ENCODE measurements at places on chromosomes 11 and 22. TPM values are rescaled to one million over a fixed set of nuclear protein-coding genes. Genes with fewer than 3 reads are reported as not detected.

DNA sequence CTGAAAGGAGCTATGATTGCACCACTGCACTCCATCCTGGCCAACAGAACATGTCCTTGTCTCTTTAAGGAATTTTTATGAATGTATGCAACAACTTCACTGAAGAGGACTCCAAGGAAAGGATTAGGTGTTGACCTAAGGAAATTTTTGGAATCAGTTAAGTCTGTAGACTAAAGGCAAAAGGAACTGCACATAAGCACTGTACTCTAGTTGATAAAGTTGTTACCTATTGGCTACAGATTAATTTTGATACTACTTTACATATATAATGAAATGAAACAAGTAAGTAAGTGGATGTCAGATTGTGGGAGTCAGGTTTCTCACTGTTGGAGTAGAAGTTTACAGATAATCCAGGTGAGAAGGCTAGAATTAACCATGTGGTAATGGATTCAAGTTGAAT is 36.5 kb downstream of the TUG1 start:
- H3K4me3 ChIP-seq: no peak overlapping the region
- H3K4me1 ChIP-seq: no peaks in the 10 kb centered on the region
- H3K27me3 ChIP-seq: peaks cover 8% of the 10 kb centered on the region
- no peak for DNase-seq
- H3K27ac ChIP-seq: no peak overlapping the region

DNA sequence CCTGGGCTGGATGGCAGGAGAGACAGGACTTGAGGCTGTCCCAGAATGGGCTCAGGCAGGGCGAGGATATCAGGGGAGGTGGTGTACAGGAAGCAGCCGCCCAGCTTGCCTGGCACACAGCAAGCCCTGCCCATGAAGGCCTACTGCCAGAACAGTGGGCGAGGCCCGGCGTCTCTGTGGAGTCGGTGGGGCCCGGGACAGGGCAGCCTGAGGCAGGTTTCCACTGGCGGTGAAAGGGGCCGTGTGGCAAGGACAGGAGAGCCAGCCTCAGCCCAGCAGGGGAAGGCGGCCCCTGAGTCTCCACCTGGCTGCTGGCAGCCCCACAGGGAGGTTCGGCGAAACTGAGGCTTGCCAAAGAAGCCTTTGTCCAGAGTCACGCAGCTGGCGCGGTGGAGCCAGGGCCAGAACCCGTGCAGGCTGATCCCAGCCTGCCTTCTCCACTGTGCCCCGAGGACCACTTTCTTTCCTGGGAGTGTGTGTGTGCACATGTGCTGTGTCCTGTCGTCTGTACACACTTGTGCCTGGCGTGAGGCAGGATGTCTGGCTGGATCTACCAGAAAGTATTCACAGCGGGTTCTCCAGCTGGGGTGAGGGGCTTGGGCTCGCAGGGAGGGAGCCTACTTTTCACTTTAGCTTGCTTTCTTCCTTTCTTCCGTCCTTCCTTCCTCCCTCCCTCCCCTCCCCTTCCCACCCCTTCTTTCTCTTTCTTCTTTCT is 1.2 kb downstream of the TSPO start:
- H3K27me3 ChIP-seq: no peaks in the 10 kb centered on the region
- peak overlapping the region; percentile 91 for H3K27ac ChIP-seq
- H3K4me1 ChIP-seq: peaks cover 24% of the 10 kb centered on the region
- peak overlapping the region; percentile 93 for H3K4me3 ChIP-seq
- no peaks in the 10 kb centered on the region for H3K36me3 ChIP-seq

GRCh38 chr11:96827164-96827563 is 437.4 kb downstream of the JRKL start:
- no peak overlapping the region for H3K4me3 ChIP-seq
- H3K27ac ChIP-seq: no peak overlapping the region
- no peaks in the 10 kb centered on the region for H3K27me3 ChIP-seq
- no peaks in the 10 kb centered on the region for H3K36me3 ChIP-seq

DNA sequence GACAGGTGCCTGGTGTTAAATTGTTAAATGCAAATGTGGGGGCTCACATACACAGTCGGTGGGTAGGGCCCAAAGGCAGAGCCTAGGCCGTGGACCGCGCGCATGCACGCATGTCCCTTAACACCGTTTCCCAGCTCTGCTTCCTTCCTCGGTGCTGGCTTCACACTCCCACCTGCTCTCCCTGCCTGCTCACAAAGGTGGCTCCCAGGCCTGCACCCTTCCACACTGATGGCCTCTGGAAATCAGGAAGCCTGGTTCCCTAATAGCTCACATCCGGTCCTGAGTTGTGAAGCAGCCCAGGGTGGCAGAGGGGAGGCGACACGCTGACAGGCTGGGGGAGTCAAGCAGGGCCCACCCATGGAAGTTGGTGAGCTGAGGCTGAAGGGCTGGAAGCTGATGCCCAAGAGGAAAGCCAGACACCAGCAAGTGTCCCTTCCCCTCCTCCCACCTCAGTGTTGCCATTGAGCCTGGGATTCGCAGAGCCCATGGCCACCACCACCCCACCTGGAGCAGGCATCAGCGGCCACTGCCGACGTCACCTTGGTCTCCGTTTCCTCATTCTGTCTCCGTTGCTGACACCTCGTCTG is 13.7 kb upstream of the CTTN start:
- H3K4me3 ChIP-seq: no peak overlapping the region
- H3K4me1 ChIP-seq: no peaks in the 10 kb centered on the region
- H3K27me3 ChIP-seq: no peaks in the 10 kb centered on the region

DNA sequence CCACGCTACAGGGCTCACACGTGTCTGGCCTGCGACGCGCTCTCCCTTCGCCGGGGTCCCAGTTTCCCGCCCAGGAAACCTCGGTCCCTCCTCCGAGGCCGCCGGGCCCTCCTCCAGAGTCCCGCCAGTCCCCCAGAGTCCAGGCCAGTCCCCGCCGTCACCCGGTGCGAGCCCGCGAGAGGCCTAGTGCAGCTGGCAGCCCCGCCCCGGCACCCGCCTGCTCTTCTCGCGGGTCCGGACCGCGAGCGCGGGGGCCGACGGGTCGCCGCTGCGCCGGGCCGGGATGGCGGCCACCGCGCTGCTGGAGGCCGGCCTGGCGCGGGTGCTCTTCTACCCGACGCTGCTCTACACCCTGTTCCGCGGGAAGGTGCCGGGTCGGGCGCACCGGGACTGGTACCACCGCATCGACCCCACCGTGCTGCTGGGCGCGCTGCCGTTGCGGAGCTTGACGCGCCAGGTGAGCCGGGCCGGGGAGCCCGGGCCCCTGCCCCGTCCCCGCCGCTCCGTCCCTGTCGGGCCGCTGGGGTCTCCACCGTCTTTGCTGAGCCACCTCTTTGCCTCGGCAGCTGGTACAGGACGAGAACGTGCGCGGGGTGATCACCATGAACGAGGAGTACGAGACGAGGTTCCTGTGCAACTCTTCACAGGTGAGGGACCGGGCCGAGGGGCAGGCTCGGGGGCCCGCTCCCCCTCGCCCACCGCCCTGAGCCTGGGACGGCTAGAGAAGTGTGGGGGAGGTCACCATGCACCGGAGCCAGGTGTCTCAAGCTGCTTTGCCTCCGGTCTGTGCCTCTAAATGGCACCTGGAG is at the start of gene PTPMT1:
TSS of gene PTPMT1 (plus strand) at position 260 of the 809 bp plus-strand sequence. CDS start at position 284, 24 bp downstream.
- no peaks in the 10 kb centered on the region for H3K36me3 ChIP-seq
- H3K4me1 ChIP-seq: peaks cover 39% of the 10 kb centered on the region
- H3K4me3 ChIP-seq: peak within 1 kb of the TSS; percentile 81

DNA sequence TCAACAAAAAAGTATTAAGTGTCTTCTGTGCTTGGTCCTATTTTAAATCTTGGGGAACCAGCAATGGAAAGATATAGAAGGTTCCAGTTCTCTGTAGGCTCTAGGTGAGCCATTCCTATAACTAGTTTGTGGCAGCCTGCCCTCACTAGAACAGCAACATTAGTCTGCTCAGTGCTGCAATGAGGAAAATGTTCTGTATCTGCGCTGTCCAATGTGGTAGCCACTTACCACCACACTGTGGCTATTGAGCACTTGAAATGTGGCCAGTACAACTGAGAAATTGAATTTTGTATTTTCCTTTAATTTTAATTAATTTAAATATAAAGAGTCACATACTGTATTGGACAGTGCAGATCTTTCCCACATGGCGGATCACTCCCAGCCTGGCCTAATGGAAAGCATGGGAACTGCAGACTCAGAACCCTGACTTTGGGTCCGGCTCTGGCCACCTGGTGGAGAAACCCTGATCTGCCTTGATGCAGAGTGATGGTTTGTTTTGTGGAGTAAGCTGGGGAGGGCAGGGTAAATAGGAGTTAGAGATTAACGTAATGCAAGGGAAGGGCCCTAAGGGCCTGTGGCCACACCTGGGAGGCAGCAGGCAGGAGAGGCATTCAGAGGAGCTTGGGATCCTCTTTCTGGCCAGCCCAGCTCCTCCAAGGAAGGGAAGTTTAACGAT is 101.0 kb downstream of the ME3 start:
- H3K27me3 ChIP-seq: no peaks in the 10 kb centered on the region
- H3K36me3 ChIP-seq: no peaks in the 10 kb centered on the region
- no peaks in the 10 kb centered on the region for H3K4me1 ChIP-seq
- no peak overlapping the region for H3K27ac ChIP-seq
- DNase-seq: no peak

The TREH gene
- not detected for polyA plus RNA-seq

GRCh38 chr11:76568621-76569020 is 101.9 kb downstream of the LRRC32 start:
- H3K27ac ChIP-seq: no peak overlapping the region
- peaks cover 5% of the 10 kb centered on the region for H3K36me3 ChIP-seq
- no peak overlapping the region for H3K4me3 ChIP-seq

DNA sequence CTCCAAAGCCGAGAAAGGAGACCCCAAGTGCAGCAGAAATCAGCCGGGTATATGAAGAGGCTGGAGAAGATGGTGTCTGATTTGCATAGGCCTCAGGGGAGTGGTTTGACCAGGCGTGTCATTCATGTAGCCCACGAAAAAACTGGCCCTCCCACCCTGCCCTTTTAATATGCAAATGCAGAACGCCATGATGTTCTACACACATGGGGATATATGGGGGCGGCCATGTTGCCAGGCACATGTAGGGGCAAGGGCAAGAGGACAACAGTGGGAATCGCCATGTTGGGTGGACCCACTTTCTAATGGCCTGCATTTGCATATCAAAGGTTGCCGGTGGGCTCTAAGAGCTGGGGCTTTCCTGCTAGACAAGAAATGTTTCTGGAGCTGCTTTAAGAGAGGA is 86.4 kb downstream of the ISX start:
- no peak overlapping the region for H3K4me3 ChIP-seq
- H3K27ac ChIP-seq: no peak overlapping the region
- no peaks in the 10 kb centered on the region for H3K36me3 ChIP-seq
- no peaks in the 10 kb centered on the region for H3K4me1 ChIP-seq
- DNase-seq: no peak

- no peak for DNase-seq
- no peak overlapping the region for H3K4me3 ChIP-seq
- no peaks in the 10 kb centered on the region for H3K27me3 ChIP-seq
- H3K4me1 ChIP-seq: peaks cover 3% of the 10 kb centered on the region
- H3K27ac ChIP-seq: peak overlapping the region; percentile 33
Measured at GRCh38 chr22:24181996-24182899, 961 bp downstream of the SUSD2 start.

DNA sequence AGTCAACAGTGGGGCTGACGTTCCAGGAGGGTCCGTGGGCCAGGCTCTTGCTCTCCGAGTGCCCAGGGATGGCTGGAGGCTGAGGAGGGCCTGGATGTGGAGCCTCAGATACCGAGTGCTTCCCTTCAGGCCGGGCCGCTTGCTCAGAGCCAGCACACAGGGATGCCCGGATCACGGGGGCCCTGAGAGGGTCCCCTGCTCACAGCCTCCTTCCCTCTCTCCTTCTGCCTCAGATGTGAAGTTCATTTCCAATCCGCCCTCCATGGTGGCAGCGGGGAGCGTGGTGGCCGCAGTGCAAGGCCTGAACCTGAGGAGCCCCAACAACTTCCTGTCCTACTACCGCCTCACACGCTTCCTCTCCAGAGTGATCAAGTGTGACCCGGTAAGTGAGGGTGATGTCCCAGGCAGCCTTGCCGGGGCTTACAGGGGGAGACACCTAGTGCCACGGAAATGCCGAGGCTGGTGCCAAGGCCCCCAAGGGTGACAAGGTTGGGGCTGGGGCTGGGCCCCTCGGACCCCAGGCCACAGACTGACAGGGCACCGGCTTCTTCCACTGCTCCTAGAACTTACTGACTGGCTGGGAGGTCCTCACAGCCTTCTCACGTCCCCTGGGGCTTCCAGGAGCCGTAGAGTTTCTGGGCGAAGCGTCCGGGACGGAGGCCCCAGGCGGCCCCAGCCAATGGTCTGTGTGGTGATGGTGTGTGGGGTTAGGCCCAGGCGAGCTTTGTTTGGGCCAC is 7.0 kb downstream of the CCND1 start:
- H3K4me3 ChIP-seq: no peak overlapping the region
- H3K36me3 ChIP-seq: no peaks in the 10 kb centered on the region
- no peak for DNase-seq
- no peaks in the 10 kb centered on the region for H3K27me3 ChIP-seq

DNA sequence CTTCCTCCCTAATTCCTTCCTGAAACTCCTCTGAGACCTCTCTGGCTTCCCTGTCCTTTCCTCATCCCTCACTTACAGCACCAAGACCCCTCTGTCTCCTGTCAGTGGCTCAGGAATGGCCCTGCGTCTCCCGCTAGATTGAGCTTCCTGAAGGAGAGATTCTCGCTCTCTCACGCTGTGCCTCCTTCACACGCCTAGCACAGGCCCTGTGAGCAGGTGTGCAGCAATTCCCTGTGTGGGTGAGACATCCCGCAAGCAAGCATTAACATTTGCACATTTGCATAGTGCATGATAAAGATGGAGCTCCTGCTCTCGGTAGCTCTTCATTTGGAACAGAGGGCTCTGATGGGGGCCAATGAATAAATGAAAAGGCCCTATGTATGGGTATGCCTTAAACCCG is 159.8 kb downstream of the ADAMTS15 start:
- H3K4me3 ChIP-seq: no peak overlapping the region
- peaks cover 3% of the 10 kb centered on the region for H3K27me3 ChIP-seq
- no peak for DNase-seq
- H3K36me3 ChIP-seq: no peaks in the 10 kb centered on the region
- H3K27ac ChIP-seq: no peak overlapping the region

DNA sequence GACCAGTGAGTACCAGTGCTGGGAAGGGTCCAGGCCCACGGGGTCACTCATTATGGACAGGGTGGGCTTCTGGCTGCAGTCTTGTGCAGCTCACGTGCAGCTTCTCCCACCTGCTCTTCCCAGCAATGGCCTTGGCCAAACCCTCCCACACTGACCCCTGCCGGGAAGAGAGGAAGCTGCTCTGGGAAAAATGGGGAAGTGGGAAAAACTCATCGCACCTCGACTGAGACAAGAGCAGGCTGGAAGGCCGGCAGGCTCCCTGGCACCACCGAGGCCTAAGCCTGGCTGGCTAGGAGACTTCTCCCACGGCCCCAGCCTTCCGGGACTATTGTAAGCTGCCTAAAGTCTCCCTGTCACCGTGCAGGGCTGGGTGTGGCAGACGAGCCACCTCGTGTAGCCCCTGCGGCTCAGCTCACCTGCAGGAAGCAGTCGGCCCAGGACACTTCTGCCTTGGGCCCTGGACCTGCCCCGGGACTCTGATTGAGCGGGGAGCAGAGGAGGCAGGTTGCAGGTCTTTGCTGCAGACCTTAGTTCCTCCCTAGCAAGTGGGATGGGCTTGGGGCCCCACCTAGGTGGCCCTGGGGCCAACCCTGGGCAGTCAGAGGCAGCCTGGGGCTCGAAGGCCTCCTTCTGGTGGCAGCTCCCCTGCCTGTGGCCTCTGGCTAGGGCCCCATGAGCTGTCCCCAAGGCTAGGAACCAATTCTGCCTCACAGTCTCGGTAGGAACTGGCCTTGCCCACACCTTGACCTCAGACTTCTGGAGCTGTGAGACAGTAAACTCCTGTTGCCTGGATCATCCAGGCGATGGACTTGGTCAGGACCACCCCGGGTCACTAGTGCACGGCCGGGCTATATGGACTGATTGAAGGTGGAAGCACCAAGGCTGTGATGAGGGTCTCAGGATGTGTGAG is 23.1 kb downstream of the MRGPRG start:
- no peak overlapping the region for H3K4me3 ChIP-seq
- no peaks in the 10 kb centered on the region for H3K4me1 ChIP-seq
- DNase-seq: no peak
- H3K27ac ChIP-seq: no peak overlapping the region
- H3K36me3 ChIP-seq: no peaks in the 10 kb centered on the region
